ENCODE measurements at places on chromosomes 5 and 9.

- no peak for DNase-seq
Observed at GRCh38 chr5:76192837-76193236, 109.7 kb downstream of the SV2C start.

DNA sequence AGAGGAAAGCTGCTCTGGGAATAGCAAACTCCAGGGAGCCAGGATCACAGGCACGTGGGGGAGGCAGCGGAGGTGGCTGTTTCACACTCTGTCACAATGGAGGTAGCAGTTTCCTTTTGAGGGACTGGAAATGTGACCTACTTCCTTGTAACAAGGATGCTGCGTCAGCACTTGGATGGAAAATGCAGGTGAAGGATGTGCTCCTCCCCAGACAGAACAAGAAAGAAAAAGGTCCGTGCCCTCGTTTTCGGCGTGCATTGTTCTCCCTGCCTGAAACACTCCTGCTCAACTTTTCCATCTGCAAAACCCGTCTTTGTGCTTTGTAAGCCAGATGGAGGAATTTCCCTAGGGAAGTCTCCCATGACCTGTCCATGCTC, 55.1 kb upstream of the SH3PXD2B start:
- no peak for DNase-seq

DNA sequence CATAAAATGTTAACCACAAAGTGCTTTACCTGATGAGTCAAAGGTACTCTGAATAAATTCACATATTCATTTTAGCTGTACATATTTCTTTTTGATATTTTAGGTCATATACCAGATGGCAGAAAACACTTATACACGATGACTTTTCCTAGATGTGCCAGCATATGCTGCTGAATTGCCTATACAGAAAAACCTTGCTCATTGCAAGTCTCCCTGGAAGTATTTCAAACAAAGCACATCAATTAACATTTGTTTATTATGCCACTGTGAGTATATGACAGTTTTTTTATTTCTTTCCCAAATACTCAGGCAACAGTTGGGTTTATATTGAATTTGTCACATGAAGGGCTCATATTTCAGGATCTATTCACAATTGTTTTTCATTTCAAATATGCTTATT, 180.8 kb downstream of the TMEM232 start:
- DNase-seq: no peak

DNA sequence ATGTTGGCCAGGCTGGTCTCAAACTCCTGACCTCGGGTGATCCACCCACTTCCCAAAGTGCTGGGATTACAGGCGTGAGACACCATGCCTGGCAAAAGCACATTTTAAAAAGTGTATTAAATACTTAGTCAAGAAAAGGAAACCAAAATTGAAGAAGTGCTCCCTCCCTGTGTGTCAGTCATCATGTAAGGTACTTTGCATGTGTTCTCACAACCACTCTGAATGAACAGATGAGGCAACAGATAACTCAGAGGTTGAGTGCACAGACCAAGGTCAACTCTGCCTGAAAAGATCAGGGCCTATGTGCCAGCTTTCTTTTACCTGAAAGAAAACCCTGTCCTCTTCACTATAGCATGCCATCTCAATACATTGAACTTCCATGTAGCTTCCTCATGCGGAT, 289.7 kb downstream of the MRPS30 start:
- no peak for DNase-seq

GRCh38 chr5:169158764-169159163, 142.2 kb downstream of the SLIT3 start:
- no peak for DNase-seq

- no peak for DNase-seq
Observed at GRCh38 chr5:78649211-78649695, 681 bp upstream of the LHFPL2 start.

GRCh38 chr9:7860335-7860709, 60.7 kb upstream of the DMAC1 start:
- no peak for DNase-seq

DNA sequence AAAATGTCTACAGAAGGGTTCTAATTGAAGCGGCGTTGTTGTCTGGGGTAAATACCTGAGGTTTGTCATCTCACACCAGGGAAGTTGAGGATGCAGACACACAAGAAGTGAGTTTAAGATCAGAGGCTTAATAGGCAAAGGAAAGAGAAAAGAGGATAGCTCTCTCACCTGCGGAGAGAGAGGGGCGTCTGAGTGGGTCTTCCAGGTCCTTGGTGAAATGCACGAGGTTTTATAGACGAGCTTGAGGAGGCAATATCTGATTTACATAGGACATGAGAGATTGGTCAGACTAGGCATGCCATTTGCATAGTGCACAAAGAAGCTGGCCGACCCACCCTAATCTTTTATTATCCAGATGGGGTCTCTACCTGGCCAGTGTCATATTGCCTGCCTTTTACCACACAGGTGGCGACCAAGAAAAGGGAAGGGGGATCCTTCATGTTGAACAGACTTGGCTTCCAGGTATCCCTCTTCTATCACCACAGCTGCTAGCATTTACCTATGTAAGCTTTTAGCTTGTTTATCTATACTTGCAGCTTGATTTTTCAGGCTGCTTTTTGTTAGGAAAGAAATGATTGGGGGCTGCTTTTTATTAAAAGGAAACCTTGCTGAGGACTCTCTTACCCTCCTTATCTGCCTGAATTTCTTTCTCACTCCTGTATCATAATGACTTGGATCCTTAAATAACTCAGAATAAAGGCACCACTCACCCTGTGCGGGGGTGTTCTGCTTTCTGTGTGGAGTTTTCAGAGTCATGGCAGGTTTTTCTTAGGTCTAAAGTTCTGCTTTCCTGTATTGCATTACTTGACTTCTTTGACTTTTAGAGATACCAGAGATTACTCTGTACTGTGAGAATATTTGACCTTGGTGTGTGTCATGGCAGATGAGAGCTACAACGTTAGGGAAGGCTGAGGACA, 9.4 kb upstream of the GLT6D1 start:
- DNase-seq: no peak

GRCh38 chr5:73863876-73864275, 237.9 kb downstream of the ARHGEF28 start:
- no peak for DNase-seq

DNA sequence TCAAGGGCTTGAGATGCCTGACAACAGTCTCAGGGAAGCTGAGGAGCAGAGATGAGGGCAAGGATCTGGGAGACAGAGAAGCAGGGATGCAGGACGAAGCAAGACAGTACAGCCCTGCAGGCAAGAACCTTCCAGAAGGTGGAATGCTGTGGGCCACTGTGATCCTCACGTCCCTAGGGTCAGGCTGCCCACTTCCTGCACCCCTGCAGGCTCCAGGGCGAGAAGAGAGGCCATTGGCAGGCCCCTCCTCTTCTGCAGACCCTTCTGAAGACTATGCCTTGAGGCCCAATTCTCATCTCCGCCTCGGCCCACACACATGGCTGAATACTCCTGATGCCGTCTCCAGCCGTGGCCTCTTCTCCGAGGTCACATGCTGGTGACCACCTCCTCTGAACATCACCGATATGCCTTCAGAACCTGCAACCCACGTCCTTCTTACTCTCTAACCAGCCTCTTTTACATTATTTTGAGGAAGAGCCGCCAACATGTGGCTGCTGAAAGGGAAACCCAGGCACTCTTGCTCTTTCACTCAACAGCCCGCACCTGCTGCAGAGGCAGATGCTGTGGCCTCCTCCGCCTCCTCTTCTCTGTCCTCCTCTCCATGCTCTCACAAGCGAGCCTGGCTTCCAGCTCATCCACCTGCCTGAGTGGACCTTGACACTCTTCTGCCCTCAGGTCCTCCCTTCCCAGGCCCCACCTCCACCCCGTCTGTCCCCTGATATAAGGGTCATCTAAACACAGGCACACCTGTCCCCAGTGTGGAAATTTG, 181.5 kb downstream of the IRX2 start:
- DNase-seq: no peak

GRCh38 chr5:1820926-1821325, 19.7 kb downstream of the NDUFS6 start:
- DNase-seq: no peak

DNA sequence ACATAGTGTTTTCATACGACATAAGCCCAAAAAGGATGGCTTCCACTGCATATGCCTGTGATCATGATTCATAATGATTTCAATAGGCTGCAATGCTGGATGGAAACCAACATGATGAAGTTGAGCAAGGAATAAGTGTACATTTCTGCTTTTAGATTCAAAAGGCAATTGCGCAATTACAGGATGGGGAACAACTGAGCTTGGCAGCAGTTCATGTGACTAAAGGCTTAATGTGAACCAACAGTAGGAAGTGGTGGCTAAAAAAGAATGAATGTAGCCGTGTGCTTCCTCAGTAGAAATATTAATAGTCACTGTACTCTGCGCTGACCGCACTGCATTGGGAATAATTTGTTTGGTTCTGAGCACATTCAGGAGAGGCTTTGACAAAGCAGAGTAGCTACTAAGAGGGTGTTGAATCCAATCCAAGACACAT, 51.2 kb downstream of the SLC1A3 start:
- no peak for DNase-seq

DNA sequence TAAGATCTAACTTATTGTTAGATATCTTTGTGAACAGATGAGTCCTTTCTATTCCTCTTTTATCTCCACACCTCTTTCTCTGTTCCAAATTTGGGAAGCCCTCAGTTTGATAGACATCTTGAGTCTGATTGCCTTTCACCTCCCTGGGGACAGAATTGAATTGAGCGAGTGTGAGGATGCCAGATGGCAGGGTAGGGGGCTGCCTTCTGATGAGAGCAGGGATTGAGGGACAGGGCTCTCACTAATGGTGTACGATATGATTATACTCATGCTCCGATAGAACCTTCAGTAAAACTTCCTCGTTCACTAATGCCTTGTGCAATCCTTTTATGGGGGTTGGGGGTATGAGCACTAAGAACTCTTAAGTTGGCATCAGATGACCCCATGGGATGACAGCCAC, 172.1 kb upstream of the DAP start:
- DNase-seq: no peak

- DNase-seq: no peak
Observed at GRCh38 chr9:99973455-99973854, 67.0 kb downstream of the STX17 start.

DNA sequence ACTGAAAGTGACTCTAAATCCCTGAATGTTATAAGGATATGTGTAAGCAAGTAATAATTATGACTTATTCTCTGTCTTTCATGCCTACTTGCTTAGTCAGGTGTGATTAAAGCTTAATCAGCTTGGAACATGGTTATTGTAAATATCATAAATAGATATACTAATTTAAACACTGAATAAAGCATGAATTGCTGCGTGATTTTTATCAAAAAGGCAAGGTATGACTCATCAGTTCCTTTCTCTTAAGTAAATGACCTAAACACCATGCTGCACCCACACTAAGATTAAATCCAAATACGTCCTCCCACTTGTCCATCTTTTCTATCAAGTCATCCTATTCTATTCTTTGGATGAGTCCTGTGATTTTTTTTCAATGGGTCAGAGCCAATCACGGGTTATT, 124.6 kb upstream of the MTAP start:
- no peak for DNase-seq

- DNase-seq: no peak
Observed at GRCh38 chr5:179343719-179344430, 1.4 kb downstream of the ADAMTS2 start.

All from activated CD8-positive, alpha-beta memory T cell treated with anti-CD3 and anti-CD28 coated beads for 48 hours (primary cell).